ENCODE measurements at places on chromosomes 1 and 21. TPM values are rescaled to one million over a fixed set of nuclear protein-coding genes. Genes with fewer than 3 reads are reported as not detected.

- no peak for ATAC-seq
Measured at GRCh38 chr1:78280626-78281025, 210.1 kb upstream of the PTGFR start.

DNA sequence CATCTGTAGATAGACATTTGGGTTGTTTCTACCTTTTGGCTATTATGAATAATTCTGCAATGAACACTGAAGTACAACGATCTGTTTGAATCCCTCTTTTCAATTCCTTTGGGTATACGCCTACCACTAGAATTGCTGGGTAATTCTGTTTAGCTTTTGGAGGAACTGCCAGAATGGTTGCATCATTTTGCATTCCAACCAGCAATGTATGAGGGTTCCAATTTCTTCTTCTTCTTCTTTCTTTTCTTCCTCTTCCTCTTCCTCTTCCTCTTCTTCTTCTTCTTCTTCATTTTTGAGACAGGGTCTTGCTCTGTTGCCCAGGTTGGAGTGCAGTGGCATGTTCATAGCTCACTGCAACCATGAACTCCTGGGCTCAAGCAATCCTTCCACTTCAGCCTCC is 13.8 kb upstream of the THEM5 start:
- no peak for ATAC-seq

DNA sequence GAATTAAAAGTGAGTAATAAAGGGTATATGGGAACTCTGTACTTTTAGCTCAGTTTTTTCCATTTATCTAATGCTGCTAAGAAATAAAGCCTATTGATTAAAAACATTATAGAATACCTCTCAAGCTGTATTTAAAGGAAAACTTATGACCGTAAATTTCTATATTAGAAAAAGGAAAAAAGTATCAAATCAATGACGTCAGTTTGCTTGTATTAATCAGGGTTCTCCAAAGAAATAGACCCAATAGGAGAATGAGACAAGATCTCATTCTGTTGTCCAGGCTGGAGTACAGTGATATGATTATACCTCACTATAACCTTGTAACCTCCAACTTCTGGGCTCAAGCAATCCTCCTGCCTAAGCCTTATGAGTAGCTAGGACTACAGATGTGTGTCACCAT is 15.4 kb upstream of the LRIF1 start:
- no peak for ATAC-seq

GRCh38 chr1:168598892-168599291 is 22.5 kb downstream of the XCL1 start:
- ATAC-seq, result no peak

DNA sequence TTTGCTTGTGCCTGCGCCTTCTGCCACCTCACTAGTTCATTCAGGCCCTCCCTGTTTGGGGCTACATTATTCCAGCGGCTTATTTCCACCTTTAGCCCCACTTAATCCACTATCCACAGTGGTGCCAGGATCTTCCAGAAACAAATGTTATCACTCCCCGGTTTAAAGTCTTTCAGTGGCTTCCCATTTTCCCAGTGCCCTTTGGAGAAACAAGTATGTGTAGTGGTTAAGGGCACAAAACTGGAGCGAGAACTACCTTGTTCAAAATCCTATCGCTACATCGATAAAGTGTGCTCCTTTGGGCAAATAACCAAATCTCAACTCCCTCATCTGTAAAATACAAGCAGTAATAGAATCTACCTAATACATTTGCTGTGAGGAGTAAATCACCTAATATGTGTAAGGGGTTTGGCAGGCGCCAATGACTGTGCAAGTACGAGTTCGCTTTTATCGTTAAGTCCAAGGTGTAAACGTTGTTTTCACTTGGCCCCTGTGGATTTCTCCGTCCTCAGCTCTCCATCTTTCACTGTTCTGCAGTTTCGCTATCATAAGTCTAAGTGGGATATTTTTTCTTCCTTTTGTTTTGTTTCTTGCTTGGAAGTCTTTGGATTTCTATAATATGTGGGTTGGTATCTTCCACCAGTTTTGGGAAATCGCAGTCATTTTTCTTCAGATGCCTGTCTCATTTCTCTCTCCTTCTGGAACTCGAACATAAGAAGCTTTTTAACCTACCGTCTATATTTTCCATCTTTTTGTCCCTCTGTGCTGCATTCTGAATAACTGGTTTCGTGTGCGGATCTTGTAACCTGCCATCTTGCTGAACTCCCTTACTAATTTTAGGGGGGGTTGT is 844 bp upstream of the MEAF6 start:
- ATAC-seq, result no peak

DNA sequence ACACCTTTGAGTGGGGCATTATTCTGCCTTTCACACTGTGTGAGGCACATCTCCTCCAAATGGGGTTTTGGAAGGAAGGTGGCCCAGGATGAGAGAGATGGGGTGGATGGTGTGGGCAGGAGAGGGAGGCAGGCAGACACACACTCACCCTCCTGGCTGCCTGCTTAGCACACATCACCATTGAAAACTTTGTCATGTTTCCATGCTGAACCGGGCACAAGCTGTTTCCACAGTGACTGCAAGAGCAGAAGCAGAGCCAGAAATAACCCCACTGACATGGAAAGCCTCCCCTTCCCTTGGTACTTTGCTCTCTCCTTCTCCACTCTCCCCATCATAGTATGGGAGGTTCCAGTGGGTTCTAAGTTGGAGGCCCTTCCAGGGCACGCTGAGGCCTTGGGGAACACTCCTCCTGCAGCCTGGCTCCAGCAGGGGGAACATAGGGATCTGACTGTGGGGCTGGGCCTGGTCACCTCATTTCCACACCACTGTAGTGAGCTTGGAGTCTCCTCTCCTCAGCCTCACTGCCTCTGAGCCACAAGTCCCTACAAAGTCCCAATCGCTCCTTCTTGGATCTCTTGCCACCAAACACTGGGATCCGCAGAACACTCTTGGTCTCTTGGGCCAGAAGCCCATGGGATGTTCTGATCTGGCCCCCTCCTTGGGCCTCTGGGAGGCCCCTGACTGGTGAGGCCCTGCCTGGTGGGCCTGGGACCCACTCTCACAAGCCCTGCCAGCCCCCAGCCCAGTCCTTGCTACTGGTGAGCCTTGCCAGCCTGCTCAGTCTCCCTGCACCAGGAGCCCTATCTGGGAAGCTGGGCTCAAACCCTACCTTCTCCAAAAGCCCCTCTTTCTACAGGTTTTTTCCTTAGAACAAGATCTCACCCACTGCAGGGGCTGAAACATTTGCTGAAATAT is 163.0 kb upstream of the EDN2 start:
- ATAC-seq, result no peak

The TMEM269 gene
- total RNA-seq, result not detected

DNA sequence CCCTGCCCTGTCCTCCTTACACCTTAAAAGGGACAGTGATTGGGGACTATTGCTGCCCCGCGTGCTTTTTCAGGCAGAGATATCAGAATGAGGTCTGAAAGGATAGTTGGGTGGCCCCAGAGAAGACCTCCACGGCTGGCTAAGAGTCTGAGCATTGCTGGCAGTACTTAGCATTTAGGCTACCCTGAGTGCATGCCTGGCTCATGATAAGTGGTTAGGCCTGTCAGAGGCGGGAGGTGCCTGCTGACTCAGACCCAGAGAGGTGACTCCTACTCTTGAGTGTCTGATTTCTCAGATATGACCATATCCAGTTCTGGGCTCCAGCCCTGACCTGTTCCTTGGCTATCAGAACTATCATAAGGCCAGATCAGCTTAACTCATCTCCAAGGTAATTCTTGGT is 213.7 kb downstream of the PBX1 start:
- ATAC-seq, result peak; percentile 81

DNA sequence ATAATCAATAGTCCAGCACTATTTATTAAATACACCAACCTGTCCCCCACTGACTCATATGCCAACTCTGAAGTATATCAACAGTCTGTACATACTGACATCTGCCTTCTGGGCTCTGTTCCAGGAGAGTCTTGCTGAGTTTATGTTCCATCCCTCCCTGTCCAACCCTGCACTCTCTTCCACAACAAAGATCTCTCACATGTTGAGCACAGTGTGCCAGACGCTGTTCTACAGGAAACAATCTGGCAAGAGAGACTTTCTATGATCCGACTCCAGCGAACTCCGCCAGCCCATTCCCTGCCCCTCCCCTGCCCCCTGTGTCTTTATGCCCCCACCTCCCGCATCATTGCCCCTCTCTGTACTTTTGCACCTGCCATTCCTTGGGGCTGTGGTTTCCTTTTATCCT is 3.4 kb downstream of the LACTBL1 start:
- ATAC-seq, result peak; percentile 55

The SUSD4 gene
- total RNA-seq, result 2.6 TPM

DNA sequence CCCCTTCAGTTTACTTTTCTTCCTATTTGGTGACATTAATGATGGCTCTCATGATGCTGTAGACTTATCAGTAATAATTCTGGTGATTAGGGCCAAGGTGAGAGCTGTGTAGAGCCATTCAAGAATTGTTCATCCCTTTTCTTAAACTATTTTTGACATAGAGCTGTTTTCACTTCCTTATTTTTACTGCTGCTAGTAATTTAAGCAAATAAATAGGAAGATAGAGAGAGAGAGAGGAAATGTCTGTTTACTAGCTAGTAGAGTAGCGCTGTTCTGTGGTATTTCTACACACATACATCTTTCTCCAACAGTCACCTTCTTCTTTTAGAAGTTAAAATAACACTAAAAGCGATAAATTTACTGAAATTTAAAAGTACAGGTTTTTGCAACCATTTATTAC is 678.0 kb upstream of the ZP4 start:
- ATAC-seq, result no peak

The CA6 gene
- total RNA-seq, result not detected

The UTS2 gene
- total RNA-seq, result 0.42 TPM

The IFFO2 gene
- total RNA-seq, result 15.0 TPM

The TNFRSF18 gene
- 0.35 TPM for total RNA-seq

- no peak for ATAC-seq
Measured at GRCh38 chr1:200762089-200762488, 23.4 kb downstream of the CAMSAP2 start.

The MYOG gene
- not detected for total RNA-seq

- ATAC-seq, result peak; percentile 44
Measured at GRCh38 chr1:234602334-234603220, 7.4 kb downstream of the IRF2BP2 start.

The JMJD4 gene
- total RNA-seq, result 14.9 TPM

The DUSP12 gene
- 31.8 TPM for total RNA-seq

GRCh38 chr1:112629256-112629655 is 9.6 kb downstream of the CAPZA1 start:
- ATAC-seq, result no peak

- ATAC-seq, result no peak
Measured at GRCh38 chr1:156064615-156065014, 3.7 kb downstream of the RAB25 start.

The SLC45A1 gene
- total RNA-seq, result 7.0 TPM

DNA sequence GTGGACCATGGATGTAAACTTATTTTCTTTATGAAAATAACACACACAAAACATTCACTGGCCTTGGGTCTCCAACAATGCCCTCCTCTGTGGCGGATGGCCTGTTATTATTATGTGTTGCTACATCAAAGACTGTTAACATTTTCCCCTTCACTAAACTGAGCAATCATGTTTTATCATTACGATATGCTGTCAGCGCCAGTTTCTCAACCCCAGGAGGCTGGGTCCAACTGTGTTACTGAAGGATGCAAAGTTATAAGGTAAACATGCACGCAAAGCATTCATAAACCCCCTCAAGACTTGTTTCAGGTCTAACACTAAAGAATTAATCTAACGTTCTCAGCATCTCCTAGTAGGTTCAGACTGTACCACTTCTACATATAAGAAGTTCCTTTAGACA is 6.0 kb upstream of the DUSP10 start:
- no peak for ATAC-seq

The KLF17 gene
- 0.62 TPM for total RNA-seq

The OLIG2 gene
- total RNA-seq, result not detected

- ATAC-seq, result no peak
Measured at GRCh38 chr21:45598109-45598508, 45.4 kb upstream of the PCBP3 start.

- ATAC-seq, result peak; percentile 25
Measured at GRCh38 chr1:31239653-31240241, at the start of gene NKAIN1. Gene NKAIN1 (minus strand): TSS chr1:31239887. CDS start chr1:31239547, 340 bp downstream.

- ATAC-seq, result no peak
Measured at GRCh38 chr1:48055876-48056764, 58.9 kb upstream of the TRABD2B start.

DNA sequence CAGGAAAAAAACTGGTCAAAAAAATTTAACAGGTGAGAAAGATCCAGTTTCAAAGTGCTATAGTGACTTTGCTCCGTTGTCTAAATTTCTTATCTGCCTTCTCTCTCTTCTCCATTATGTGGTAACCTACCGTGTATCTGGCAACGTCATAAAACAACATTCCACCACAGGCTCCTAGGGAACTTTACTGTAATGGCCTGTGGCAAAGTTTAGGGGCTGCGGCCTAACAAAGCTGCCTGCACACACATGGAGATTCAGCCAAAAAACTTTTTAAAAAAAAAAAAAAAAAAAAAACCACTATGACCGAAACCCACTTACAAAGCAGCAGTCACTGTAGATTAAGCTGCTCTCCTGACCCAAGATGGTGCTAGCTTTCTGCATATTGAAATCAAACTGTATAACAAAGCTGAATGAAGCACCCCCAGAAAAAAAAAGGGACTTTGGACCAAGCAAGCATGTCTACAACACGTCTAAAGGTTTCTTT is 202.6 kb downstream of the SLC45A1 start:
- no peak for ATAC-seq

- no peak for ATAC-seq
Measured at GRCh38 chr1:18927082-18927653, 24.8 kb upstream of the ALDH4A1 start.

The SLC27A3 gene
- 23.5 TPM for total RNA-seq

DNA sequence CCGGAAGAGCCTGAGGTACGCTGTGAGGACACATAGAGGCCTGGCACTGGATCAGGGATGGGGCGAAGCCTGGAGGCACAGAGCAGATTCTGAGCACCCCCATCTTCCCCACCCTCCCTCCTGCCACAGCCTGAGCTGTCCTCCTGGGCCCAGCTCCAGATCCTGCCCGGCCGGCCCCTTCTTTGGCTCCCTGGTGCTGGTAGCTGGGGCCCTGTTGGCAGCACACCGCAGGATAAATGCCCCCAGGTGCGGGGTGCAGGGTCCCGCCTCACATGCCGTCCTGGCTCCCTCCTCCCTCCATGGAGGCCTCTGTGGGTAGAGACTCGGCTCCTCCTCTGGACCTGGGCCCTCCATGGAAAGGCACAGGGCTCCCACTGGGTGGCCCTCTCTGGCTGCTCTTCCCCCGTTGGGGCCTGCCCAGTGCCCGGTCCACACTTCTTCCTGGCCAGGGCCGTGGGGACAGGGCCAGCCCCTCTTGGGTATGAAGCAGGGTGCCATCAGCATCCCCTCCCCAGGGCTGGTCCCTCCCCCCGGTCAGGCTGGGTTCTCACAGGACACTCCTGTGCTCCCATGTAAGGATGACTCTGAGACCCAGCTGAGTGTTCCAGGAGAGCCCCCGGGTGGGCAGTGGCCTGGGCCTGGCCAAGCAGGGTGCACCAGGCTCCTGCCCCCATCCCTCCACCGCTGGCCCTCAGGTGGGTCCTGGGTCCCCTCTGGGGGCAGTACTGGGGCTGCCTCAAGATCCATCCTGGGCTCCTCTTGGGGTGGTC is 1.1 kb upstream of the OBSCN start:
- no peak for ATAC-seq

- no peak for ATAC-seq
Measured at GRCh38 chr1:40161888-40162397, 756 bp downstream of the RLF start.

The SPTA1 gene
- not detected for total RNA-seq

Measured in gastroesophageal sphincter (tissue), 4 donors.